Fibroblast of skin of right quadriceps (primary cell): ENCODE measurements at places on chromosomes 5 and 9.

DNA sequence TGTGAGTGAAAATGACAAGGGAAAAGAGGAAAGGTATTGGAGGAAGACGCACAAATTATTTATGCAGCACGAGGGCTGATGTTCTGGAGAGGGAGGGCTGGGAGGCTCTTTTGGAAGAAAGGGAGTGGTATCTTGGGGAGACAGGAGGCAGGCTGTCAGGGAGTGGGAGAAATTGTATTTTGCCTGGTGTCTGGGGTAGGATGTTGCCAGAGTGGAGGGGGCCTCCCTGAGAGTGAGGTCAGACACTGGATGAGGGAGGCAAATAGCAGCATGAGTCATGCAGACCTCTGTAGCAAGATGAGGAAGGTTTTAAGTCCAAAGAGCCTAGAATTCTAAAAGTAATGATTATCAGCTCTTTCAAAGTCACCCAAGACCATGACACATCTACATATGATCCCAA, 158.0 kb downstream of the DMRT2 start:
- peak; percentile 74 for DNase-seq

GRCh38 chr5:13745508-13745907, 199.0 kb downstream of the DNAH5 start:
- peak; percentile 74 for DNase-seq

DNA sequence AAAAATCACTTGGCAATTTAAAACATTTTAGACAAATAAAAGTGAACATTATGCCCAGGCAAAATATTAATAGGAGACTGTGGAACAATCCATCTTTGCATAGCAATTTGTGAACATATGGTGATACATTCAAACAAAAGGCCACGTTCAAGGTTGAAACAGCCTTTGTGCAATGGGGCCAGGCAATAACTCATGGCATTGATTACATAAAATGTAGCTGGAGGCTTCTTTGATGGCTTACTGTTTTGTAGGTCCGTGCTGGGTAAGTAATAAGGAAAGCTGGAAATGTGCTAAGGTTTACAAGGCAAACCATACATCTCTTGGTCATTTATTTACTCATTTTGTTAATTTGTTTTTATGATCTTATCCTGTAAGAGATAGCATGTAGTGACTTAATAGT, 651.8 kb downstream of the KCTD16 start:
- no peak for DNase-seq

GRCh38 chr5:54103871-54104270, 206.5 kb downstream of the ARL15 start:
- no peak for DNase-seq

DNA sequence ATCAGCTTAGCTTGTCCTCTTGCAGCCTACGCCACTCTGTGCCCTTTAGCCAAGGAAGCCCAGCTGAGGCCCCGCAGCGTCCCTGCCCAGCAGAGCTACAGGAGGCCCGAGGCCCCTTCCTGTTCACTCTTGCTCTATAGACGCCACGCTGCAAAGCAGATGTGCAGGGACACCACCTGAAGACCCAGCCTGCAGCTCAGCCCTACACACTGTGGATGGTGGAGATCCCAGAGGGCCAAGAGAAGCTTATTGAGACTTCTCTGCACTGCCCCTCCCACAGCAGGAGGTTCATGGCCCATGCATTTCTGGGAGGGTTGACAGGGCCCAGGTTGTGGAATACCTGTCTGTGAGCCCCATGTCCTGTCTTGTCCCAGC, 33.6 kb downstream of the IRF1 start:
- DNase-seq, result no peak

DNA sequence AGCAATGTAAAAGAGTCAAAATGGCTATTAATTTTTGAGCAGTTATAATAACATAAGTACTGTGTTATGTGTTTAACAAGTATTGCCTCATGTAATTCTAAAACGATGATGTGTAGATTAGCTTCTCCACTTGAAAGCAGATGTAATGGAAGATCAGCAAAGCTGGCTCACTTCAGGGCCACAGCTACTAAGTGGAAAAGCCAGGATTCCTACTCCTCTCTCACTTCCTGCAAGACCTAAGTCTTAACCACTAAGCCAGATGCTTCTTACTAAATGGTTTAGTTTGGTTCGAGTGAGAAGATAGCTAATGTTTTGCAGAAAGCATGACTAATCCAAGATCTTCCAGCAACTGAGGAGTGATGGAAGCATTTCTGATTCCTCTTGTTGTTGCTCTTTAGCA, 15.7 kb upstream of the TNC start:
- peak; percentile 95 for DNase-seq

DNA sequence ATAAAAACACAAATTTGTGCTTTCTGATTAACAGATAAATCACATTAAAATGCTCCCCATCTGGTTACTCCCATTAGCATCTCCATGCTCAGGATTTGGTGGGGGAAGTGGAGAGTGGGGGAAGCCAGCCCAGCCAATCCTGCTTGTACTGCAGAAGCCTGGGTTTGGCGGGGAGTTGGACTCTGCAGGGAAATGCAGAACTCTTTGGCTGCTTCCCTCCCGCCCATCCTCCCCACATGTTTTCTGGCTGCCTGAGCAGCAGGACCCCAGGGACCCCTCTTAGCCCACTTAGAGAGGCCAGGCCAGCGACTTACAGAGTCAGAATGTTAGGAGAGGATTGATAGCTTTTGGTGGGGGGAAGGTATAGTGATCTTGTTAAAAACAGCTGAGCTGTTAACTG, 59.5 kb upstream of the FOXI1 start:
- no peak for DNase-seq

DNA sequence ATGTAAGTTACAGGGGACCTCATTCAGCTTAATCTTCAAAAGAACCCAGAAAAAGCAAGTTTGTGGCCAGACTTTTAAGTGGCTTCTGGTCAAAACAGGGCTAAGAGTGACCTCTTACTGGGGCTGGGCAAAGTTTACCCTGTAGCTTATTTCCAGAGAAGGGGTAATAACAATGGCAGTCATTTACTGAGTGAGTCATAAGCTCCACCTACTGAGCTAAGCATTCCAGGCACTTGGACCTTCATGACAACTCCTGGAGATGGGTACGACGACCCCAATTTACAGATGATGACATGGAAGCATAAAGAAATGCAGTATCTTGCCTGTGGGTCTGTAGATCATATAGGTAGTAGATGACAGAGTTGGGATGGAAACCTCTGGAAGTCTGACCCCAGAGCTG, 4.7 kb upstream of the GPR151 start:
- DNase-seq, result no peak

GRCh38 chr5:150553402-150553801, 45.5 kb downstream of the NDST1 start:
- DNase-seq, result no peak

GRCh38 chr5:88952996-88953643, 70.1 kb upstream of the MEF2C start:
- no peak for DNase-seq

GRCh38 chr5:147460380-147460779, 49.5 kb downstream of the DPYSL3 start:
- DNase-seq, result no peak

DNA sequence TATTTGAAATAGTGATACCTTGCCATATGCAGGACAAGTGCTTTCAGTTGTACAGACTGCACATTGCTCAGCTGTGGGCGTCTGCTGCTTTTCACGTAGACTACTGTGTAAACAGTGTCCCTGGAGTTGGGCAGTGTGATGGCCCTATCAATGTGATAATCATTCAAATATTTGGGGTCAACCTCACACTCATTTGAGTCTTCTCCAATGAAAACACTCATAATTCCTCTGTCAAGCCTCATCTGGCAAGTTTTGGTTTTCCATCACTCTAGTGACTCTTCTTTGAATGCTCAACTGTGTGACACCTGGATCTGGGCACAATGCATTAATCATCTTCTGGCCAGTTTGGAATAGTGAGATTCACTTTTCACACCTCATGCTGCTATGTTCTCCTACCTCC, 64.4 kb downstream of the UGCG start:
- DNase-seq, result peak; percentile 48

DNA sequence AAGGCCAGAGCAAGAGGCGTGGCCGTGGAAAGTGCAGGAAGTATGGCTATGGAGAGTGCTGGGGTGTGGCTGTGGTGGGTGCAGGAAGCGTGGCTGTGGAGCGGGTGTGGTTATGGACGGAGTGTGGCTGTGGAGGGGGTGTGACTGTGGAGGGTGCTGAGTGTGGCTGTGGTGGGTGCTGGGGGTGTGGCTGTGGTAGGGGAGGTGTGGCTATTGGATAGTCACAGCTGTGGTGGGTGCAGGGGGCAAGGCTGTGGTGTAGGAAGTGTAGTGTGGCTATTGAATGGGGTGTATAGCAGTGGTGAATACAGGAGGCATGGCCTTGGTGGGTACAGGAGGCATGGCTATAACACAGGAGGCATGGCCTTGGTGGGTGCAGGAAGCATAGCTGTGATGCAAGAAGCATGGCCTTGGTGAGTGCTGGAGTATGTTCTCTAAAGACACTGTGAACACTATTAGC, 40.8 kb upstream of the SPATA31C2 start:
- no peak for DNase-seq

DNA sequence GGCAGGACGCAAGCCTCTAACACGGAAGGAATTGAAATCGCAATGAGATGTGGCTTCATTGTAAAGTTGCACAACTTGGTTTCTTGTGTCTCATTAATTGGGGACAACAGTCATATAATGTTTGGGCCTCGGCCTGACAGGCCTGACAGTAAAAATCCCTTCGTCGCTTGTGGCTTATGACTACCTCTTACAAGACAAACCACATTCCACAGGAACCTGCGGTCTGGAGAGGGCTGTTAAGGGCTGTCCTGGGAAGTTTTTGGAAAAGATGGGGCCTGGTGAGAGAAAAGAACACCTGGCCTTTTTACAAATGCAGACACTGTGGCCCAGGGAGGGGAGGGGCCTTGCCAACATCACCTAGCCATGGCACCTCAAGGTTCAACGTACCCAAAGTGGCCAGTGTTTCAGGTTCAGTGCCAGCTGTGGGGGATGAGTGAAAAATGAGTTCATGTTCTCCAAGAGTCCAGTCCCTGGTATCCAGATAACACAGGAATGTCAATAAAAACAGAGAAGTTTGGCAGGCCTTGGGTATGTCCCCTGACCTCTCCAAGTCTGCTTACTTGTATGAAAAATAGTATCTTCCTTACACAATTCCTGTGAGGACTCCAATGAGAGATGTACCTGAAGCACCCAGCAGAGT, 22.2 kb downstream of the SHB start:
- DNase-seq, result peak; percentile 74

GRCh38 chr5:60340965-60341471, 358.9 kb downstream of the DEPDC1B start:
- peak; percentile 35 for DNase-seq

GRCh38 chr9:134895097-134895496, 14.5 kb downstream of the FCN2 start:
- no peak for DNase-seq

DNA sequence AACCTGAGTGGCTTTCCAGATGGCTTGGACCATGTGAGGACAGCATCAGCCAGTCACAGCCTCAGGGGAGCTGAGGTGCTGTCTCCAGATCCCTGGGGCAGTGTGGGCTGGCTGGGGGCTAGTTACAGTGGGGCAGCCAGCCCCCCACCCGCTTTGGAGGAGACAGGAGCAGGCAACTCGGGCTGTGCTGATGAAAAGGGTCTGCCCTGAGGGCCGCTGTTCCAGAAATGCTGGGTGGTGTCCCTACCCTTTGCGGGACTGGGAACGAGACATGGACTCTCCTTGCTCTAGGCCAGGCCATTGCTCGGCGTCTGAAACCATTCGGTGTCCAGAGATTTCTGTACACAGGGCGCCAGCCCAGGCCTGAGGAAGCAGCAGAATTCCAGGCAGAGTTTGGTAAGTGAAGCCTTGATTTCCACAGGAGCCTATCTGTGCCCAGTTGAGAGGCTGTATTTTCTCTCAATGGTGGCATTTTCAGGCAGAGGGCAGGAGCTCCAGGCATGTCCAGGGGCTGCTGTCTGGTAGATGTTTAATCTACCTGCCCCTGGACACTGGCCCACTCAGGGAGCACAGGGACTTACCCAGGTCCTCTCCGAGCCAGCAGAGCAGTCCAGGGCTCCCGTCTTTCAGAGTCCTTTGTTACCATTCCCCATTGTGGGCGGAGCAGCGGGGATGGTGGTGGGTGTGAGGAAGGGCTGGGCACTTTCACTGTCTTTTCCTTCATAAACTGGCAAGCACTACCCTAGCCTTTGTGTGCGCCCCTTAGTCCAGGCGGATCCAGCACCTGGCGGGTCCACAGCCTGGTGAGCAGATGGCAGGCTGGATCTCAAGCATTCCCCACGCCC, 7.2 kb downstream of the GRHPR start:
- no peak for DNase-seq

DNA sequence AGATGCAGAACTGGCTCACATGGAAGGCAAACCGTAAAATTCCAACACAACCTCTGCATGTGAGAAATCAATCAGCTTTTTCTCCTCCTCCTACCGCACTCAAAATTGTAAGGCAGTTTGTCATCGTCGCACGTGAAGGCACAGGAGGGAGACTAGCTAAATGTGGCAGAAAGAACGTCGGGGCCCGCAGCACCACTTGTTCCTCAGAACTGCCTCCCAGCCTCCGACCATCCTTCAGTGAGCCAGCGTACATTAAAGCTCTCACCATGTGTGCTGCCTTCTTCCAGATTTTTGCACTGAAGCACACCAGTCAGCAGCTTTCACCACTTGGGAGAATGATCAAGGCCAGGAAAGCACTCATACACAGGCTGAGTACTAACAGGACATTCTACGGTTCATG, 105.9 kb downstream of the RFX3 start:
- no peak for DNase-seq

DNA sequence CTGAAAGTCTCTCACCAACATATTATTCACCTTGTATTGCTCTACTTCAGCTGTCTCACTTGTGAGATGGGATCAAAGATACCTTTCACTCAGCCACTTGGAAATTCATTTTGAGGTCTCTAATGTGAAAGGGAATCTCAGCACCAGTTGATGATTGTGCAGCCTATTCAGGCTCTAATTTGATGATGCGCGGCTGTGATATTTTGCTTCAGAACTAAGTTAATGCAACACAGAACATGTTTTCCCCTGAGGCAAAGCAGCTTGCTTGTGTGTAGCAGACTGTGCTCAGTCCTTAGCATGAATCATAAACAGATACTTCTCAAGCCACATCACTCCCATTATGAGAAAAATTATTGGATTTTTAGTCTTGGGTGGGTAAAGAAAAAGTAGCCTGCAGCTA, 378.8 kb downstream of the OSTF1 start:
- DNase-seq, result no peak

GRCh38 chr5:73499756-73500155, 1.5 kb downstream of the BTF3 start:
- DNase-seq, result no peak

- peak; percentile 50 for DNase-seq
Observed at GRCh38 chr5:132327252-132327955, 33.2 kb downstream of the SLC22A4 start.

GRCh38 chr5:159096243-159096923, 3.3 kb downstream of the EBF1 start:
- DNase-seq, result peak; percentile 15

GRCh38 chr9:108956022-108956630, 21.9 kb downstream of the ABITRAM start:
- no peak for DNase-seq
